ENCODE measurements at places on chromosomes 5 and 9.

GRCh38 chr9:30536494-30536893 lies 1847.9 kb upstream of the ACO1 start:
- no peak for DNase-seq

- DNase-seq, result no peak
These were observed 61.7 kb upstream of the NIPAL4 start for GRCh38 chr5:157398305-157398704.

DNA sequence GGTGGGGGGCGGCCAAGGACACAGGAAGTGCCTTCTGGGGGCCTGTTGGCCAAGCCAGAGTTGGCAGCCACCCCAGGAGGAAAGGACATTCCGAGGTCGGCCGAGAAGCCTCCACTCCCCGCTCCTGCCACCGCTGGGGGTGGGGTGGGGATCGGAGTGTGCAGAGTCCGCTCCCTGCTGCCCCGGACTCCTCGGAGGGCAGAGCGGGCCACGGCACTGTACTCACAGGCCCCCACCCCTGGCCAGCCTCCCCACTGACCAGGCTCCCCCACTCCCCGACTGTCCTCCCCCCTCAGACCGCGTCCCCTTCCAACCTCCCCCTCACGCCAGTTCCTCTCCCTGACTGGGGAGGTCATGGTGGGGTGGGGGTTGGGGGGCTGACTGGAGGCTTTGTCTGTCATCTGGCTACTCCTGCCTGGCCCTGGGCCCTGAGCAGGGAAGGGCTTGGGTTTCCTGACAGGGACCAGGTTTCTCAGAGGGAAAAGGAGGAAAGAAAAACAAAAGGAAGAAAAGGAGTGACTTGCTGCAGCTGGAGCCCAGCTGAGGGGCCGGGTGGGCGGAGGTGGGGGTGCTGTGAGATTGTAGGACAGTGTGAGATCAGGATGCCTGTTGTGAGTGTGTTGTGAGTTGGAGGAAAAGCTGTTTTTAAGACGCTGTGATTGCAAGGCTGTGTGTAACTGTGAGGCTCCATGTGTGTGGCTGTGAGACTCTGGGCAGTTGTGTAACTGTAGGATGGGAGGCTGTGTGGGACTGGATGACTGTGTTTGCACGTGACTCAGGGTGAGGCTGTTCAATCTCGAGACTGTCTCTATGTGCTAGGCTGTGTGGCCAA lies 29.7 kb downstream of the CNTFR start:
- no peak for DNase-seq

DNA sequence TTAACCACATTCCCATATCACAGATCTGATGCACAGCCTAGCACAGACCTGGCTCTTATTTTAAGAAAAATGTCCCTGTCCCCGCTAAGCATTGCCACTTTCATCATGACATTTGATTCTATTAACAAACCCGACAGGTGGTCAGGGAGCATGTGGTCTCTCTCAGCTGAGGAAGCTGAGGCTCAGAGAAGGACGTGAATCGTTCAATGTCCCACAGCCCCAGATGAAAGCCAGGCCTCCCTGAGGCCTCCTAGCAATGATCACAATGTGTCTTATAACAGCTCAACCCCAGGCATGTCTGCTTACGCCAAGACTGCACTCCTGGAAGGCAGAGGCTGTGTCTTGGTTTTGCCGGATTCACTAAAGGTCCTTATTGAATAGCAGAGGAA lies 10.4 kb upstream of the CRB2 start:
- DNase-seq, result no peak

DNA sequence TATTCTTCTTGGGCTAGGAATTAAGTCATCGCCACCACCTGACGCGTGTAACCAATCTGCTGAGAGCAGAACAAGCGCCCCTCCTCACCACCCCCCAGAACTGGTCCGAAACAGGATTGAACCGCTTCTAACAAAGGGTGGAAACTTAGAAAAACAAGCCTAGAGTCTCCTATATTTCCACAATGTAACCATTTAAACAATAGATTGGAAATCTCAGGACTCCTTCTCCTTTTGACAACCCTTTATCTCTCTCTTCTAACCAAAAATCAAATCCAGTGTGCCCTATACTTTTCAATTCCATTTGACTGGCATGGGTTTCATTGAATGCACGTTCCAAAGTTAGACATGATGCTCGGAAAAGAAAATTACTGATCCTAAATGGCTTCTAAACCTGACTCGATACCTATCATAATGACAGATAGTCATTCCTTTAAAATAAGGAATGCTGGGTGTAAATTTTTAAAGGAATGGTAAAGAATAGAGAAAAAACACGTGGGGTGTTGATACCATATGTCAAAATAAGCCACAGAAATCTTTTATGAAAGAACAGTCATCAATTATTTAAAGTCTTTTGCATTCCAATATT lies 1.2 kb downstream of the ARRDC3 start:
- DNase-seq, result no peak

GRCh38 chr5:173412566-173412965 lies 84.4 kb upstream of the STC2 start:
- no peak for DNase-seq

DNA sequence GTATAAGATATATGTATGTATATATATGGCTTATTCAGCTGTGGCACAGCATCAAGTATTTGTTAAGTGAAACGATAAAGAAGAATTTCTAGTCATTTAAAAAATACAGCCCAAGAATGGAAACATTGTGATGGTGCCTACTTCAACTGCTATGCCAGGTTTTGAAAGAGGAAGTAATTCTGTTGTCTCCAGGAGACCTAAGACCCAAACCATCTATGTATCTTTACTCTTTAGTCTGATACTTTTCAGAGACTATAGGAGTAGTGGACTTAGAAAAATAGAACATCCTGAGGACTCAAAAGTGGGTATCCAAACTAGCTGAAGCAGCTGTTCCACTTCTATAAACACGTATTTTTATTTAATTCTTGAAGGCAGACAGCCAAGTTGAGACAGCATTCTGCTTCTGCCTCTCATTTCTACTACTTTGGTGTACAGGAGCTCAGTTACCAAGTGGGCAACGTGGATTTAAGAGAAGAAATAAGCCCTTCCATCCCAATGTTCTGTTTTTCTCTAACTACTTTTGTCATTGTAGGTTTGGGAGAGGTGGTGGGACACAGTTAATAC lies 110.7 kb downstream of the RPS23 start:
- DNase-seq, result no peak

DNA sequence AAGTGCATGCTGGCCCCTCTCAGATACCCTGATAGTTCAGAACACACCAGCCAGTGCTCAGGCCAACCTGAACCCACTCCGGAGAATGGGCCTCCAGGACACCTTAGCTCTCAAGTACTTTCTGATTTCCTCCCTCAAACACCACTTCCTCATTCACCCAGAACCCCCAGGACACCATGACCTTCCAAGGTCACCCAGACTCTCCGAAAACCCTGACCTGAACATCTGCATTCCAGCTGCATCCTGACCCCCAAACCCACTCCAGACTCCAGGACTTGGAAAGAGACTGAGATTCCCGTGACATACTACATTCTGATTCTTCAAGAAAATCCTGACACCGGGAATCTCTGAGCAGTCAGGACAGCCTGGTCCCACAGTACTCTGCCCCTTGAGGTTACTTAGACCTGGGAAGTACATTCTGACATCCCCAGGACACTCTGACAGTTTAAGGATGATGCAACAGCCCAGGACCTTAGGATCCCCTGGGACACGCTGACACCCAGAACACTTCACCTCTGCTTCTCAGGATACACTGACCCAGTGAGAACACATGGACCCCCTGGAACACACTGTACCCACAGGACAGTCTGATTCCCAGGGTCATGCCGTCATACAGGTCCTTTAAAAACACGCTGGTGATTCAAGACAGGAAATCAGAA lies 747 bp upstream of the PROP1 start:
- DNase-seq, result no peak

- no peak for DNase-seq
These were observed 19.8 kb downstream of the GPRIN1 start for GRCh38 chr5:176590035-176590717.

DNA sequence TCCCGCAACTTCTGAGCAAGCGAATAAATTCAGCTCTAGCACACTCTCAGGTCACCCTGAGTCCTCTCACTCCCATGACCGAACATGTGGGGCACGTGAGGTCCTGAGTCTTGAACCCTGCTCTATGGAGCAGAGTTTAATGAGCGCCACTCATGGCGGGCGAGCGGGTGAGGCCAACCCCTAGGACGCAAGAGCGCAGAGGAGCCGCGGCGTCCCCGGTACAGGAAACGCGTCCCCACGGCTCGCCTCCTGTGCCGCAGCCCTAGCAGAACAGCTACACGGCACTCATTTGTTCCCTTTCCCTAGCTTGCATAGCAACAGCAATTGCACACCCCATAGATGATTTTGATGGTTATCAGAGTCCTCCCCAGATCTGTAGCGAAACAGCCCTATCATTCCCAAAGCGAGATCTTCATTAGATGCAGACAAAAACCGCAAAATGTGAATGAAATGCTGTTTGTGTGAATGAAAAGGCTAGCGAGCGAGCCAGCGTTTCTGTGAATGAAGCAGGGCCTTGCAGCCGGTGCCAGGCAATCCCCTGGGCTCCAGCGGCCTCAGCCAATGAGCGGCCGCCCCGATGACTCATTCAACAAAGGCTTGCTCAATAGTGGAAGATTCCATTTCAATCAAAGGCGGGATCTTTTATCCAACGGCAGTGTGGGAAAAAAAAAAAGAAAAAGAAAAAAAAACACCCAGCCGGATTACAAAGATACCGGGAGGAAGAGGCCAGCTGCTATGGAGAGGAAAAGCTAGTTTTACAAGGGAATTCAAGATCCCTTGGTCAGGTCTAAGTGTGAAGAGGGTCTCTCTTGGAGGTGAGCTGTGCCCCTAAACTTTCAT lies 1.5 kb upstream of the SHC3 start:
- DNase-seq, result no peak

- DNase-seq, result no peak
These were observed 126.9 kb upstream of the ANKH start for GRCh38 chr5:14998491-14998890.

DNA sequence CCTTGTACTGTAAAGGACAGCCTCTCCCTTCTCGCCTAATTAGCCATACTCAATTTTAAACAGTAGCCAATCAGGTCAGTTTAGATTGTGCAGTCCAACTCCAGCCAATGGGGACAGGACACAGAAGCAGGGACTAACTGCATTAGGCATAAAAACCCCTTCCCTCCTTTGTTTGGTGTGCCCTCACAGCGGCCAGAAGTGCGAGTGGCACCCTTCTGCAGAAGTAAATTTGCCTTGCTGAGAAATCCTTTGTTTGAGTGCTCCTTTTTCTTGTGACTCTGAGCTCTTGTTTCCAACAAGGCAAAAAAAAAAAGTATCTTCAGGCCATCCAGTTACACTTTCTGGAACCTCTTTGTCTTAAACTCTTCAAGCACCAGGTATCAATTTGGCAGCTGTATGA lies 97.4 kb downstream of the FAM114A2 start:
- no peak for DNase-seq

GRCh38 chr9:92486371-92486770 lies 4.1 kb upstream of the ASPN start:
- no peak for DNase-seq

- no peak for DNase-seq
These were observed 34.0 kb upstream of the LURAP1L start for GRCh38 chr9:12740845-12741244.

GRCh38 chr5:130965360-130965759 lies 199.7 kb downstream of the HINT1 start:
- DNase-seq, result no peak

GRCh38 chr5:54329731-54330709 lies 19.6 kb upstream of the ARL15 start:
- DNase-seq, result no peak

DNA sequence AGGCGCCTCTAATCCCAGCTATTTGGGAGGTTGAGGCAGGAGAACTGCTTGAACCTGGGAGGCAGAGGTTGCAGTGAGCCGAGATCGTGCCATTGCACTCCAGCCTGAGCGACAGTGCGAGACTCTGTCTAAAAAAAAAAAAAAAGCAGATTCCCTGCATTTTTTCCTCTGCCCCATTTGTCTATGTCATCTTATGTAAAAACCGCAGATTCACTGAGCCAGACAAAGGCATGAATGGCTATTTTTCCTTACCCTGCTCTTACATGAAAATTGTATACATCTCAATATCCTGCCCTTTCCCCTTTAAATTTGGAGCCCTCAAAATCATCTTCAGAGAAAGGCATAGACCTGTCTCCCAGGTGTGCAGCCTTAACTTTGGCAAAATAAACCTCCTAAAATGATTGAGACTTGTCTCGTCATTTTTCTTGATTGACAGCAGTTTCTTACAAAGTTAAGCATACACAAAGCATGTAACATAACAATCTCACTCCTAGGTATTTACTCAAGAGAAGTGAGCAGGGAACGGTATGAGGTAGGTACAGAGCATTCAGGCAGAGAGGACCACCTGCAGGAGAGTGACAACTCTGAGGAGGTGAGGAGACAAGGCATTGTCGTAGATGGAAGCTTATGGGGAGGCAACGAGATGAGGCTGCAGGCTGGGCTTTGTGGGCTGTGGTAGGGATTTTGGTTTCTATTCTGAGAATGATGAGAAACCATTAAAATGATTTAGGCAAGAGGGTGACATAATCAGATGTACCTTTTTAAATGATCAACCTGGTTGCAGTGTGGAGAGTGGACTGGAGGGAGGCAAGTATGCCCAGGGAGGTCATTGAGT lies 65.7 kb upstream of the IL6ST start:
- DNase-seq, result no peak

GRCh38 chr5:76358-77169 lies 15.4 kb upstream of the PLEKHG4B start:
- no peak for DNase-seq

DNA sequence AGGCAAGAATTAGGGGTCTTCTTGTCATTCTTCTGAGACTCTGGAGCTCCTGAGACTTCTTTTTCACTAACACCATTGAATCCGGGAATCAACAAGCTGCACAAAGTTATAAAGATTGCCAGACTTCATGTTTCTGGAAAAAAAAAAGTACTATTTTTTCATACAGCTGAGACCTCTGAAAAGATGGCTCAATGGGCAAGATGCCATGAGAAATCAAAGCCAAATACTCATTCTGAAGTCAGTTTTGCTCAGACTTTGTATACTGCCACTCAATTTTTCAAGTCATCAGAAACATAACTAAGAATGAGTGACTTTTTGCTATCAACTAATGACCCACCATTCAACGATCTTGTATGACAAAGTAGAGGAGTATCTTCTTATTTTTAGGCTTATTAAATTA lies 512.0 kb downstream of the RAB3C start:
- no peak for DNase-seq

DNA sequence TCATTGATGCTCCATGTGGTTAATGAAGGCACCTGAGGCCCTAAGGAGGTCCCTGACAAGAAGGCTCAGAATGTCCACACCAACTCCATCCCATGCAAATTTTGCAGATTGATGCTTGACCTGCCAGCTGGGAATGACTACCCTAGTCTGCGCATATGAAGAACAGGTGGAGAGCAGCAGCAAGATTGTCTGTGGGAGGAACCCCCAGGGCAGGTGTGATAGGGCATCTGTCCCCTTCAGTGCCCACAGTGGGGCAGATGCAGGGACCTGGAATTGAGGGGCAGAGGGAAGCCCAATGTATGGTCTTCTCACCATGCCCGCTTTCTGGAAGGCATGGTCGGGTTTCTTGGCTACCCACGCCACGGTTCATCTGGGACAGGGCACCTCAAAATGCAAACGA lies 79.6 kb downstream of the MACROH2A1 start:
- DNase-seq, result no peak

- no peak for DNase-seq
These were observed 686.7 kb downstream of the DTWD2 start for GRCh38 chr5:118301696-118302095.

GRCh38 chr9:87889882-87890252 lies 7.2 kb downstream of the SPATA31E1 start:
- no peak for DNase-seq

GRCh38 chr5:1018596-1018995 lies 10.0 kb downstream of the NKD2 start:
- DNase-seq, result no peak

All from bone marrow (tissue), 2 donors.